Posterior cingulate gyrus (tissue), 11 donors: ENCODE measurements at places on chromosomes 6 and 20.

- no peak for DNase-seq
Observed at GRCh38 chr20:57392512-57393271, 1.5 kb downstream of the RBM38 start.

- no peak for DNase-seq
Observed at GRCh38 chr6:69881322-69882151, 15.2 kb downstream of the COL19A1 start.

DNA sequence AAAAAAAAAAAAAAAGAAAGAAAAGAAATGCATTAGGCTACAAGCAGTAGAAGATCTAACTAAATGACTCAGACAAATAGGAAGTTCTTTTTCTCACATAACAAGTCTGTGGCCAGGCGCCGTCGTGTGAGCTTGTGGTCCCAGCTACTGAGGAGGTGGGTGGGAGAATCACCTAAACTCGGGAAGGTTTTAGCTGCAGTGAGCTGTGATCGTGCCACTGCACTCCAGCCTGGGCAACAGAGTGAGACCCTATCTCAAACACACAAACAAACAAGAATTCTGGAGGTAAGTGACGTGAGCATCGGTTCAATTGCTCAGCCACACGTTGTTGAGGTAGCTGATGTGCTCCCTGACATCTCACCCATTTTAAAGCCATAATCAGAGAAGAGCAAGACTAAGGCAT lies 37.9 kb upstream of the SLC23A2 start:
- no peak for DNase-seq

GRCh38 chr6:133396984-133397348 lies 155.8 kb downstream of the EYA4 start:
- no peak for DNase-seq

- no peak for DNase-seq
Observed at GRCh38 chr20:49759266-49759950, 45.7 kb upstream of the B4GALT5 start.

DNA sequence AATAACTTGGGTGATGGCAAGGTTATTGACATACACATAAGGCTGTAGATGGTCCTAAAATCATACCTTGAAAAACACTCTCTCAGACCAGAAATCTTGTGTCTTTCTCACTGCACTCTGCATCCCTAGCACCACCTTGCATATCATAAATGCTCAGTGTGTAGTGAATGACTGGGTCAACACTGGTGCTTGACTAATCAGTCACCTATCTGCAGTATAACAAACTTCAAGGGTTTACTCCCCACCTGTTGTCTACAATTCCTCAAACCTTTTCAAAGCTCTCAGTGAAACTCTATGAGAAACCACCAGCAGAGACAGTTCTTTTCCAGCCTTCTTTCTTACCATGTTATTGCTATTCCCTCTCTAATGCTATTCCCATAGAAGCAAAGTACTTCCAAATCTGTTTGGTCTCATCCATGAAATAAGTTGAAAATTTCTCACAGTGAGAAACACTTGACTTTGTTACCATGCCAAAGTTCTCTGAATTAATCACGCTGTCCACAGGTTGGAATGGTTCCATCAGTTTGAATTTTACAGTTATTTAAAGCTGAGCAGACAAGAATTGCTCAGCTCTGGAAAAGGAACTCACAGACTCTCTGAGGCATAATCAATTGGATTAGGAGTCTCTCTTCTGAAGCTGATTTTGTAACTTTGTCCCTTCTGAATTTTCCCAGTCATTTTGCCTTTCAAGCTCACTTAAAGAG lies 104.8 kb upstream of the EYA4 start:
- DNase-seq = no peak

GRCh38 chr6:167416676-167417430 lies 92.0 kb downstream of the TTLL2 start:
- DNase-seq = no peak

DNA sequence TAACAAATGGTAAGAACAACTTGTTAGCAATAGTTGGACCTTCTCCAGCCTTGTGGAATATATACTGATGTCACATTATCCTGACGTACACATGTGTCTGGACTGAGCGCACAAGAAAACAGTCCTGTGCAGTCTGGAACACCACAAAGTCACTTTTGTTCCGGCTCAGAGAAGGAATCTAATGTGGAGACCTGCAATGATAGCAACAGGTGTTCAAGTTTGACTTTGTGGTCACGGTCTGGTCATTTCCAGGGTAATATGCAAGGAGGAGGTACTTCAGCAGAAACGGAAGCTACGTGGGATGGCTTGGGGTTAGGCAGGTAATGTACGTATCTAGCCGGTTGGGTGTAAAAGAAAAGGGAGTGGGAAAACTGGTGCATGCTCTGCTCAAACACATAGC lies 687.2 kb upstream of the AGPAT4 start:
- no peak for DNase-seq

DNA sequence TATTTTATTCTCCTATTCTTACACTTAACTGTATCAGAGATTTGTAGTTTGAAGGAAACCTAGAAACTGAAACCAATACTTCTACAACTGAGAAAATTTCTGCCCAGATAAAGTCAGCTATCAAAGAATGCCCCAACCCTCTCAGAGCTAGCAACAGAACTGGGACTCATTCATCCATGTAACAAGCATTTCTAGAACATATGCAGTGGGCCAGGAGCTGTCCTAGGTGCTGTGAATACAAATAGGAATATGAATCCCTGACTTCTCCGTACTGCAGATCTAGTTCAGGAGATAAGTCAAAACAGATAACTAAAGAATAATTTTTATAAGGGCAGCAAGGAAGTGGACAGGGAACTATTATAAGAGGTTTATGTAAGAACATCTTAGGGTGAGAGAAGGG lies 654.1 kb upstream of the NOX3 start:
- DNase-seq = no peak

DNA sequence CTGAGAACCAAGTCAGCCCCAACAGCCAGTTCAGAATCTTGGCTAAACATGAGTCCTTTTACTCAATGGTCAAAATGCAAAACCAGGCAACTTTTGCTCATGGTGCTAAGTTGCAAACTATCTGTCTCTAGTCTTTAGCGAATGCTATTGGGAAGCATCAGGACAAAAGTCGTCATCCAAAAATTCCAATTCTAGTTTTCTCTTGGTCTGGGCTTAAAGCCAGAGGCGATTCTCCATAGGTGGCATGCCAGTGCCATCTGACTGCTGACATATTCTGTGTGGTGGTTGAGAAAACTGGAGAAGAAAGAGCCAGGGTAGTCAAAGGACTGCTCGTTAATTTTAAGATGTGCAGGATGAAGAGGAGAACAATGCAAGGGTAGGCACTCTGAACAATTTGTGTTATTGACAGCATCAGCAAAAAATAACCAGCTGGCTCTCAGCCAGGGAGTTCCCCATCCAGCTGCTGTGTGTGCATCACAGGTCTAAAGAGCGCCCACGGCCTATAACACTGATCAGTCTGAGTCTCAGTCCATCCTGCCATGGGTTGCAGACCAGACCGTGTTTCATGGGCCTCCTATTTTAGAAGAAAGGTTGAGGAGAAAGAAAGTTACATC lies 313.6 kb downstream of the ALDH8A1 start:
- DNase-seq = no peak

- DNase-seq = no peak
Observed at GRCh38 chr6:92559611-92560010, 859.7 kb downstream of the EPHA7 start.

- DNase-seq = no peak
Observed at GRCh38 chr6:148328876-148329555, 13.6 kb upstream of the SASH1 start.

DNA sequence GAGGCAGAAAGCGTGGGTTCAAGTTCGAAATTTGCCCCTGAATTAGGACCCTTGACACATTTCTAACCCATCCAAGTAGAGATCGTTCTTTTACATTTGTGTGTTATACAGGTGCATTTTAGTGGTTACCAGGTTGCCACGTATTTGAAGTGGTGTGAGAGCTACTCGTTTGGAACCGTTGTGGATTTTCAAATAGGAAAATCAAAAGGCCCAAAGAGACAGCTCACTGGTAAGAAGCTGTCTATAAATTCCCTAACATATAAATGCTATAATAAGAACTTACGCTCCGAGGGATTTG lies 1.6 kb upstream of the REV3L start:
- DNase-seq = no peak

GRCh38 chr6:129730477-129731165 lies 20.6 kb upstream of the ARHGAP18 start:
- DNase-seq = no peak

DNA sequence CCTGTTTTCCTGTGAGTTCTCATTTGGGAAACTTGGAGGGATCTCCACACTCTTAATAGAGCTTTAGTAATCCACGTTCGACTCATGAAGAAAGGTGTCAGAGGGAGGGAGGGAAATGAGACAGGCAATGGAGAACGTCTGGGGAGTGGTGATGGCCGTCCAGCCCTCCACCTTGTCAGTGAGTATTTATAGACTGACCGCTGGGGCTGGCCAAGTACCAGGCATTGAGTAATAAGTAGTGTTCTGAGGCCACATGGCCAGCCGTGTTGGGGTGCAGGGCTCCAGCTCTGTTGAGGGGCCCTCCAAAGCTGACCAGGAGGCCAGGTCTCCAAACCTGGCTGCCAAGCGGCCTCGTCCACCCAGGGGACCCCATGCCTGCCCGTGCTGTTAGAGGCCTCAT lies 11.3 kb upstream of the DSN1 start:
- DNase-seq = no peak

- no peak for DNase-seq
Observed at GRCh38 chr6:119075200-119075981, 3.1 kb downstream of the FAM184A start.

- DNase-seq = no peak
Observed at GRCh38 chr6:93822434-93823265, 403.3 kb upstream of the EPHA7 start.

DNA sequence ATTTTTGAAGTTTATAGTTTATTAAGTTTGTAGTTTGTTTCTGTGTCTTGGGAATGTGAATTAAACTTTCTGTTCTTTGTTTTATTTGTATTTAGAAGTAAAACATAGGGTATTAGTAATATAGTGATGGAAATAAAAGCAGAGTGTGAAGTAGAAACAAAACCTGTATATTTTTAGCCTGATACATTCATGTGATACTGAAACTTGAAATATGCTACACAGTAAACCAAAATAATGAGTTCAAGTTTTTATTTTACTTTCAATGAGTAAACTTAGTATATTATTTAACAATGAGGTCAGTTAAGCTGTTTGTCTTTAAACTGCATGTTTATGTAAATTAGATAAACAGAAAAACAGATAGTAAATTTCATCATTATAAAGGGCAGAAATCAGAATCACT lies 1592.6 kb downstream of the GRIK2 start:
- no peak for DNase-seq

- DNase-seq = no peak
Observed at GRCh38 chr6:57305107-57305506, 12.3 kb upstream of the PRIM2 start.

GRCh38 chr6:84061613-84062398 lies 28.2 kb downstream of the MRAP2 start:
- DNase-seq = no peak

DNA sequence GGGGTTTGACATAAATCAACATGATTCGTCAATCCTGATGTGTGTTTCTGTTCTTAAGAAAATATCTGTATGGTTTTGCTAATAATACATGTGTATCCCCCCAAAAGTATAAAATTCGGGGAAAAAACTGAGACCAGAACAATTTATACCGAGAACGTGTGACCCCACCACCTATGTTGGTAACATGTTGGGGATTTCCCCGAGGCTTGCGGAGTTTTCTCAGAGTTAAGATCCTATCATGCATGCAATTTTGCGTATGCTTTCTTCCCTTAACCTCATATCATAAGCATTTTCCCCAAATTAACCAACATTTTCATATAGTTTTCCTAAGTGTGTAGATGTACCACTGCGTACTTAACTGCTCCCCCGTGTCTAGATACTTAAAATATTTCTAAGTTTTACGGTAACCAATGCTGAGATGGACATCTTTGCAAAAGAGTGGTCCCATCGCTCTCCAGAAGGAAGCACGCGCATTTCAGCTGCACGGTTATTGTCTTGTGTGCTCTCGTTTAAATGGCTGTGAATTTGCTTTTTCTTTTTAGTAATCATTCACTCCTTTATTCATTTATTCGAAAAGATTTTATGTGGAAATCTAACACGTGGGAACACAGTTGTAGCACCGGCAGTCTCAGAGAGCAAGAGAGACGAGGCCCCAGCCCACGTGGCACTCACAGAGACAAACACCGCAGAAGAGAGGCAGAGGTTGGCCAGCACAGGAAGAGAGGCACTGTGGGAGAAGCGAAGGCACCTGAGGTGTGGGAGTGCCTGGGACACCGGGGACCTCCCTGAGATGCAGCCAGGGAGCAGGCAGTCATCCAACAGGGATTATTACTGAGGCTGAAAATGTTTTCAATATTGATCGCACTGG lies 13.2 kb upstream of the IRF4 start:
- no peak for DNase-seq

DNA sequence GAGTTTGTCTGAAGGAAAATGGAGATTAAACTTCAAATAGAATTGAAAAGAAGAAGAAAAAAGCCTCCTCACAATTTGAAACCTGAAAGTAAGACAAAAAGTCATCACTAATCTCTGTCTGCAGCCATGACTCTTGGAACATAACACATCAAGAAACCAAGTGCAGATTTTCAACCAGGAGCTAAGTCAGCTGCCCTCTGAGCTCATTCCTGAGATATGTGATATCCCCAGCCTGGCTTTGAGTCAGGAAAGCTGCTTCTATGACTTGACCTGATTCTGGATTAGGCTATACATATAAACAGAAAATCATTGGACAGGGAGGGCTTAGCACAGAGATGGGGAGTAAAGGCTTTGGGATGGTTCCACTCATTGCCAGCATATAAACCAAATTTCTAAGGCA lies 891.4 kb downstream of the TFAP2A start:
- DNase-seq = no peak

- no peak for DNase-seq
Observed at GRCh38 chr20:63060057-63060991, 53.6 kb upstream of the BHLHE23 start.

DNA sequence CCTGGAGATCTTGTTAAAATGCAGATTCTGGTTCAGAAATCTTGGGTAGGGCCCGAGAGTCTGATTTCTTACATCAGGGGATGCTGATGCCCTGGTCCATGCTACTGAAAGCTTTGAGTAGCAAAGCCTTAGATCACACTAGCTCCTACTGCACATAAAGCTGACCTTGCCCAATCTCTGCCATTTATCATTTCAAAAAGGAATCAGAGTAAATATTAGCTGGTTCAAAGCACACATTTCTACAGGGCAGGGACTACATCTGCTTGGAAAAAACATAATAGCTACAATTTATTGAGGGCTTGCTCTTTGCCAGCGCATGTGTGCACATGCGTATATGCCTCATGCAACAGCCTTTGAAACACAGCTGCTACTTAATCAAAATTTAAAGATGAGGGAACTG lies 440.4 kb upstream of the ARID1B start:
- no peak for DNase-seq

DNA sequence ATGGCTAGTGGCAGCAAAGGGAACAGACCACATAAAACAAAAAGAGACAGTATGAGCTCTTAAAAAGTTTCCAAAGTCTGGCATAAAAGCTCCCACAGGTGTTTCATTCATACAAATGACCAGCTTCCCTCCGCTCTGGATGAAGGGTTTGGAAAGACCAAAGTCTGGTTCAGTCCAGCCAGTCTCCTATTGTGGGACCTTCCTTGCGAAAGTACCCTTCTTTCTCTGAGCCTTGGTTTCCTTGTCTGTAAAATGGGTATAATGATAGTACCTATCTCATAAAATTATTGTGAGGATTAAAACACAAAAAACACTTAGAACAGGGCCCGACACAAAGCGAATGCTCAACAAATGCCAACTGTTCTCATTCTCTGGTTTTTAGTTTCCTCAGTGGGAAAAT lies 77.2 kb downstream of the UNC5CL start:
- DNase-seq = no peak
